ENCODE measurements at places on chromosomes 11 and 22.

GRCh38 chr11:92101920-92102319 is 122.7 kb upstream of the FAT3 start:
- DNase-seq: no peak

- no peak for DNase-seq
Observed at GRCh38 chr22:37744589-37744988, 47.7 kb downstream of the TRIOBP start.

GRCh38 chr22:36194971-36195370 is 6.6 kb downstream of the APOL4 start:
- no peak for DNase-seq

- no peak for DNase-seq
Observed at GRCh38 chr22:36048911-36049677, 20.5 kb upstream of the RBFOX2 start.

GRCh38 chr11:34344410-34344767 is 13.4 kb downstream of the ABTB2 start:
- DNase-seq: no peak

- no peak for DNase-seq
Observed at GRCh38 chr11:130023204-130023603, 20.6 kb upstream of the PRDM10 start.

Data from stimulated activated CD4-positive, alpha-beta T cell treated with anti-CD3 and anti-CD28 coated beads, Interleukin-15, amount 100 ng/mL, for 1 hour (primary cell).